C1 segment of cervical spinal cord (tissue), 14 donors: ENCODE measurements at places on chromosomes 5 and 9.

DNA sequence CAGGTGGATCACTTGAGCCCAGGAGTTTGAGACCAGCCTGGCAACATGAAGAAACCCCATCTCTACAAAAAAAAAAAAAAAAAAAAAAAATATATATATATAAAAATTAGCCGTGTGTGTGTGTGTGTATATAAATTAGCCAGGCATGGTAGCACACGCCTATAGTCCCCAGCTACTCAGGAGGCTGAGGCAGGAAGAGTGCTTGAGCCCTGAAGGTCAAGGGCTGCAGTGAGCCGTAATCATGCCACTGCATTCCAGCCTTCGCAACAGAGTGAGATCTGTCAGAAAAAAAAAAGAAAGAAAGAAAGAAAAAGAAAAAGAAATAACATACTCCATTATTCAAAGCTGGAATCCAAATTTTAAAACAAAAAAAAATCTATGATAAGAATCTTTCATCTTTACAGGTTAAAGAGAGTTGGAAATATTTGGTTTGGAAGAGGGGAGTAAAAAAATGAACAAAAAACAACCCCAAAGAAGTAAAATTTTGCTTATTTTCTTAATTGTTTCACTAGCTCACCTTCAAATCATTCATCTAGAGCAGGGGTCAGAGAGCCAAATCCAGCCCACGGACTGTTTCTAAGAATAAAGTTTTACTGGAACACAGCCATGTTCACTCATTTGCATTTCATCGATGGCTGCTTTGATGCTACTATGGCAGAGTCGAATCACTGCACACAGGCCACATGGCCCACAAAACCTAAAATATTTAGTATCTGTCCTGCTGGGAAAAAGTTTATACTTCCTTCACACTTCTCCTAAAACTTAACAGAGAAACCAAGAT lies 109.9 kb downstream of the DROSHA start:
- no peak for DNase-seq

GRCh38 chr5:170693701-170694100 lies 89.8 kb upstream of the GABRP start:
- no peak for DNase-seq

GRCh38 chr9:20512636-20513035 lies 109.7 kb downstream of the MLLT3 start:
- no peak for DNase-seq

DNA sequence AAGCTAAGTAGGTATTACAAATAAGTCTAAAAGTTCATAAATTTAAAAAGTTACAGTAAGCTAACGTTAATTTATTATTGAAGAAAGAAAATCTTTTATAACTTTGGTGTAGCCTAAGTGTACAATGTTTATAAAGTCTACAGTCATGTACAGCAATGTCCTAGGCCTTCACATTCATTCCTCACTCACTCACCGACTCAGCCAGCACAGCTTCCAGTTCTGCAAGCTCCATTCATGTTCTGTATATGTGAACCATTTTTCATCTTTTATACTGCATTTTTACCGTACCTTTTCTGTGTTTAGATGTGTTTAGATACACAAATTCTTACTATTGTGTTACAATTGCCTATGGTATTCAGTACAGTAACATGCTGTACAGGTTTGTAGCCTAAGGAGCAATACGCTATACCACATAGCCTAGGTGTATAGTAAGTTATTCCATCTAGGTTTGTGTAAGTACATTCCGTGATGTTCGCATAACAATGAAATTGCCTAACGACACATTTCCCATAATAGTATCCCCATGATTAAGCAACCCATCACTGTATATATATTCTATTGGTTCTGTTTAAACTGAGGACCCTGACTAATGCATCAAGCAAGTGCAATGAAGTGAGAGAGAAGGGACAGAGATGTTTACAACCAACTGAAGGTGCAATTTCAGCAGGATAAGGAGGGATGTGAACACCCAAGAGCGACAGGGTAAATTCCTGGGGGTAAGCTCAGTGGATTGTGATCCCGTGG lies 88.9 kb upstream of the TRIO start:
- no peak for DNase-seq

- no peak for DNase-seq
These were observed 95.8 kb upstream of the DAP start for GRCh38 chr5:10856683-10857337.

DNA sequence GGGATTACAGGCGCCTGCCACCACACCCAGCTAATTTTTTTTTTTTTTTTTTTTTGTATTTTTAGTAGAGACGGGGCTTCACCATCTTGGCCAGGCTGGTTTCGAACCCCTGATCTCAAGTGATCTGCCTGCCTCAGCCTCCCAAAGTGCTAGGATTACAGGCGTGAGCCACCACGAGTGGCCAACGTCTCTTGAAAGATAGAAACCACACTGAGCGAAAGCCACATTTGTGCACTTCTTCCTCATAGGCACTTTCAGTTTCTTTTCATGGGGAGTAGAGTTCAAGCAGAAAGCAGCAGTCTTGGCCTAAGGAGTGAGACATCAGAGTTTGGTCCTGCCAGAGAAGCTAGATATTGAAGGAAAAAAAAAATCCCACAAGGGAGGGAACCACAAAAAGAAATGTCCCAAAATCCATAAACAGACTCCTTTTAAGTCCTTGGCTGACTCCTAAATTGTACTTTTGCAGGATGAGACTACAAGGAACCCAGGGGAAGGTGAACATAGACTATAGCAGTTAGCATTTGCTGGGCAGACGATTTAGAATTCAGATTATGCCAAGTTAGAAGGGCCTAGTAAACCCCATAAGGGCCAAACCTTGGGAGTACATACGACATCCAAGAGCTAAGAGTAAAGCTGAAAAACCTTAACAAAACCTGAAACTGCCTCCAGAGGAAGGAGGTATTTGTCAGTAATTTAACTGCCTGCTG lies 43.9 kb upstream of the GLIPR2 start:
- no peak for DNase-seq

DNA sequence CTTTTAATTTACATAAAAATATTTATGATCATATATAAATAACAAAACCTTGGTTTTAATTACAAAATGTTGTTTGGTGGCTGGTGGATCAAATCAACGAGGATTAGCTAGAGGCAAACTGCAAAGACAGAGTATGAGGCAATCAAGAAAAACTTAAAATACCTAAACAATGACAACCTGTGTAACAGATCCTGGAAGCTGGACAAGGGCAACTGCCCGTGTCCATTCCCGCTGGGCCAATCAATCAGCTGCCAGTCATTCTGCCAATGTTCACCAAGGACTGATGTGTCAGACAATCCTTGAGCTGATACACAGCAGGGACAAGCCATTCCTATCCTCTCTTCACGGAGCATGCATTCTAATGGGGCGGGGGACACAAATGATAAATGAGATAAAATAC lies 3.2 kb upstream of the TENT4A start:
- DNase-seq: no peak

DNA sequence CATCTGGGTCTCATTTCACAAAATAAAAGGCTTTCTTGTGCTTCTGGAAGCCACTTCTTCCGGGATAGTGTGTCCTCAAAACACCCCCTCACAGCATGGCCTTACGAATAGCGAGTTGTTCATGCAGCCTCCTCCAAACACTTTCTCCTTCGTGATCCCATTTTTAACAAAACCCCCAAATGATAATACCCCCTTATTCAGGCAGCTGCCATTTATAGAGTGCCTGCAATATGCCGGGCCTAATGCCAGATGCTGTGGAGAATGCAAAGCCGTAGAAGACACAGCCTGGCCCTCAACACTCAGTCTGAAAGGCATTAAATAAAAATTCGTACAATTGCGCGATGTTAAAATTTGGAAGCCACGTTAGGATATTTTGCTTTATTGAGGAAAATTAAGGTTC lies 66.4 kb upstream of the SLC44A1 start:
- DNase-seq: no peak

DNA sequence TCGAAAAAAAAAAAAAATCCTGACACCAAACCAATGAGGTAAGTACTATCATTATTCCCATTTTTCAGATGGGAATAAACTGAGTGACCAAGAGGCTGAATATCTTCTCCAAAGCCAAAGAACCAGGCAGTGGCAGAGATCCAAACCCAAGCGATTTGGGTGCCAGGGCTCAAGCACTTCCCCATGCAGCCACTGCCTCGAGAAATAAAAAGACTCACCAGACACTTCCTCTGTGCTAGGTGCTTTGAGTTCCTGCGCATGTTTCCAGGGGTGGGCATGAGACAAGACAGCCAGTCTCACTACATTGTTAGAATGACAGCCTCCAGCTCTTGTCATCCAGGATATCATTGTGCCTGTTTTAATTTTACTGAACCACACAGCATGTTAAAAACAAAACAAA lies 2.3 kb upstream of the RPL26L1 start:
- no peak for DNase-seq
